ENCODE measurements at places on chromosomes 4 and X.

GRCh38 chr4:6225469-6225868 lies 25.1 kb upstream of the JAKMIP1 start:
- DNase-seq, result no peak

- DNase-seq, result no peak
These were observed 84.0 kb upstream of the JADE1 start for GRCh38 chr4:128725405-128726055.

DNA sequence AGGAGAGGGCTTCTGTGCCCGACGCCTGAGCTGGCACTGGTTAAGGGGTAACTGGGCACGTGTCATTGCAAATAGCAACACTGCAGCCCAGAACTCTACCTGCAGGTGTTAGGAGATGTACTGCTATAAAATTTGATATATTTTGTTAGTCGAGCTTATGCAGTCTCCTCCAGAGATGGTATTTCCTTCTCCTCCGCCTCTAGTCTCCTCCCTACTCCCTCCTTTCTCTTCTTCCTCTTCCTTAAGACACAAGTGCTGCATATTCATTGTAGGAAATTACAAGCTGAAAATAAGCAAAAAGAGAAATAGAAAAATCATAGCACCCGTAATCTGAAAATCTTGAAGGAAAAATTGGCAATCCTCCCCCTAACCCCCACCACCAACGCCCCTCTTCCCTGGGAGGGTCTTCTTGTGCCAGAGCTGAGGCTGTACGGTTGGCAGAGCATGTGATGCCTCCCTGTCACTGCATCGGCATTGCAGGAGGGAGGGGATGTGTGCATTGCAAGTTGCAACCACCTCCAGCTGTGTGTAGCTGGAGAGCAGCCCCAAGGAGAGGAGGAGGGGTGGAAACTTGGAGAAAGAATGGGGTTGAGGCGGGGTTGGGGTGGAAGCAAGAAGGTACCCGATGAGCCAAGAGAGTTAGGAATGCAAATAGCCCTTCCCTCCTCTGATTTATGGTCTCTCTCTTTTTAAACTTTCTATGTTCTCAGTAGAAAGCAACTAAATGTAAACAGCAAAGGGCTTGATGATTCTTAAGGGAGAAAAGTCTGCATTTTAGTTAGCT lies 48.3 kb upstream of the MND1 start:
- no peak for DNase-seq

DNA sequence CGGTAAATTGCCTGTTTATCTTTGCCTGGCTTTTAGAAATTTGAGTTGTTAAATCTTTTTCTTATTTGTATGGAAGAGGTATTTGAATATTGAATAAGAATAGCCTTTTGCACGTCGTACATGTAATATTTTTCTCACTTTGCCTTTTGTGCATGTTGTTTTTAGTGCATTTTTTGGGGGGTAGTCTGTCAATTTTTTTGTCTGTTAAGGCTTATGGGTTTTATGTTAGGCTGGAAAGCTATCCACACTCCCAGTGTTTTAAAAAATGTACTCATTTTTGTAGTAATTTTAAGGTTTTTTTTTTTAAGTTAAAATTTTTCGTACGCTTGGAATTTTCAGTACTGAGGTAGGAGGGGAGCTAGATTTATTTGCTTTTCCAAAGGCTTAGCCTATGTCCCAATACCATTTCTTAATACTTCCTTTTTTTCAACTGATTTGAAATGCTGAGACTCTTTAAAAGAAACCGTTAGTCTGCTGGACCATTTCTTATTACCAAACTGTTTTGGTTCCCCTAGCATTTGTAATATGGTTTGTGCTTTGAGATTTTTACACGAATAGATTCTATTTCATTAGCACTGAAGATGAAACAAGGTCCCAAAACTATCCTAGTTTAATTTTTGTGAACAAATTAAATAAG lies 1.3 kb downstream of the HERC5 start:
- no peak for DNase-seq

- DNase-seq, result no peak
These were observed 45.7 kb downstream of the BEND2 start for GRCh38 chrX:18174971-18175370.

GRCh38 chr4:102246416-102246815 lies 98.9 kb downstream of the SLC39A8 start:
- DNase-seq, result no peak

GRCh38 chr4:109649872-109650271 lies 53.4 kb downstream of the CASP6 start:
- no peak for DNase-seq

GRCh38 chr4:10007793-10008608 lies 13.3 kb downstream of the SLC2A9 start:
- no peak for DNase-seq

DNA sequence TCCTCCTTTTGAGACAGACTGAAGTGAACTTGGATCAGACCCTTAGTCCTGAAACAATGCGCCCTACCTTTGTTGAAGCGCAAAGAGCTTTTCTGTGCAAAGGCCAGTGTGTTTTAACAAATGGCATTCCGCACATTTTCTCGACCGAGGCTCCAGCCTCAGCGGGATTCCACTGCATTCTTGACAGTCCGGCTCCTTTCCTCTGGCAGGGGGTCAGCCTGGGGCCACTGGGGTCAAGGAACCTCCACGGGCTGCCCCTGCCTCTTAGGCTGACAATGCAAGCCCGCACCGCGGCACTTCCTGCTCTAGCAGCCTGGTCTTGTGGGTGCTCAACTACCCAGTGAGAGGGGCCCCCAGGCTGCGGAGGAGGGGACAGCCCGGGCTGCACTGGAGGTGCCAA lies 47.2 kb upstream of the TFDP3 start:
- no peak for DNase-seq

DNA sequence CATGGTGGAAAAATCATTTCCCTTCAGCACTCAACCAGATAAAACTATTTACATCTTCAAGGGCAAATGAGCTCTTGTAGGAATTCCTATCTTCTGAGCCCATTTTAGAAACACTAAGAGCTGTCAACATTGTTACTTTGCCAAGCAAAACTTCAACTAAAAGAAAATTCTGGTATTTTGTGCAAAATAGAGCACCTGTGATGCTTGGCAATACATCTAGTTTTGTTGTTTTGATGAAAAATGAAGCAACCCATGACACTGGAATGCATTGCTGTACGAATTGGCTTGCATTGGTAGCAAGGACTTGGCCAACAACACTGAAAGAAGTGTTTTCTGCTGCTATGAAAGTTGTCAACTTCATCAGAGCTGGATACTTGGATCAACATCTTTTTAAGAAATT lies 194.4 kb downstream of the COX18 start:
- DNase-seq, result no peak

GRCh38 chrX:7108030-7108429 lies 39.5 kb upstream of the STS start:
- DNase-seq, result no peak

DNA sequence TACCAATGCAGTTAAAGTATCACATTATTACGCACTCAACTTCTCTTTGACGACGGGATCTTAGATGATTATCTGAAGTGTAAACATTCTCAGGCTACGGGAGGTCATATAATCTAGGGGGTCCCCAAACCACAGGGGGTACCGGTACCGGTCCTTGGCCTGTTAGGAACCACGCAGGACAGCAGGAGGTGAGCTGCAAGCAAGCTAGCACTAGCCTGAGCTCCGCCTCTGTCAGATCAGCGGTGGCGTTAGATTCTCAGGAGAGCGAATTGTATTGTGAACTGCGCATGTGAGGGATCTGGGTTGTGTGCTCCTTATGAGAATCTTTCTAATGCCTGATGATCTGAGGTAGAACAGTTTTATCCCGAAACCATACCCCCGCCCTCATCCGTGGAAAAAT lies 20.6 kb upstream of the PRR27 start:
- DNase-seq, result no peak

GRCh38 chr4:100728861-100729260 lies 211.0 kb upstream of the EMCN start:
- DNase-seq, result no peak

DNA sequence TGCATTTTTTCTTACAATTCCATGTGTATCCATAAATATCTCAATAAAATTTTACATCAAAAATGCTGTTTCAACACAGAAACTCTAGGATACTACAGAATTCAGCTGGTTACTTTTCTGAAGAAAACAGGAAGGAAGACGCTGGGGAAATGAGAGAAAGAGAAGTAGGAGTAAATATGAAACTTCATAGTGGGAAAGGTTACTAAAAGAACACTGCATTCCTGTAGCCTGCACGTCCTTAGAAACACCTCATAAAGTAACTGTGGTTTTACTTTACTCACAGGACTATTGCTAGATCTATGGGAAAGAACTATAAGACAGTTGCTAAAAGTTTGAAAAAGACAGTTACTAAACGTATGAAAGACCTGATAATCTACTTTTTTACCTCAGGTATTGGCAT lies 23.1 kb downstream of the ATP11C start:
- DNase-seq, result no peak

- no peak for DNase-seq
These were observed 52.4 kb downstream of the ENPP6 start for GRCh38 chr4:184165291-184165690.

DNA sequence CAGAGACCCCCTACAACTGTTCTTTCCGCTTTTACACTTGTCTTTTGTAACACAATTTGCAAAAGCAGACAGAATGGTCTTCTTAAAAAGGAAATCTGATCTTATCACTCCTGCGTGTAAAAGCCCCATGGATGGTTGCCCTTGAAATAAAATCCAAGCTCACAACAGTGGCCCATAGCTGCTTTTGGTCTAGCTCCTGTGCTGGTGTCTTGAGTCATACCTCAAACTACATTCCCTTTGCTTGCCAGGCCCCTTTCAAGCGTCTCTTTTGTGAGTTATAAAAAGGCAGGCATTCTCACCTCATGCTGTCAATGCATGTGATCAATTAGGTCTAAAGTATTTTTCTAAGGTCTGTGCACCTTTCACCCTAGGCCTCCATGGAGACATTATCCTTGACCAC lies 27.6 kb downstream of the HPGD start:
- DNase-seq, result no peak

DNA sequence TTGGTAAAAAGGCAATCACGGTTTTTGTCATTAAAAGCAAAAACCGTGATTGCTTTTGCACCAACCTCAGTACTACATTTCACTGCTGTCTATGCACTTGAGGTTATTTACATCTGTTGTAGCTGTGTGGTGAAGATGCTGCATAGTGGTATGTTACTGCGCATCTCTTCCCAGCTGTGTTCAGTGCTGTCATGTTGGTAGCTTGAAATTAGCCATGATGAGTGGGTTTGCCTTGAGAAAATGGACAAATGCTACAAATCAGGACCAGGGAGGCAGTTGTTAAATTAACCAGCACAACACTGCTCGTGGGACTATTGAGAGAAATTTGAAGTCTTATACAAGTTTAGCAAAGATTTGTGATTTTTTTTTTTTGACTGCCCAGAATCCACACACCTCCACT lies 2.2 kb upstream of the SMIM43 start:
- DNase-seq, result no peak

- no peak for DNase-seq
These were observed 29.9 kb downstream of the TKTL1 start for GRCh38 chrX:154325541-154325940.

GRCh38 chr4:112766422-112766821 lies 129.5 kb downstream of the LARP7 start:
- no peak for DNase-seq

DNA sequence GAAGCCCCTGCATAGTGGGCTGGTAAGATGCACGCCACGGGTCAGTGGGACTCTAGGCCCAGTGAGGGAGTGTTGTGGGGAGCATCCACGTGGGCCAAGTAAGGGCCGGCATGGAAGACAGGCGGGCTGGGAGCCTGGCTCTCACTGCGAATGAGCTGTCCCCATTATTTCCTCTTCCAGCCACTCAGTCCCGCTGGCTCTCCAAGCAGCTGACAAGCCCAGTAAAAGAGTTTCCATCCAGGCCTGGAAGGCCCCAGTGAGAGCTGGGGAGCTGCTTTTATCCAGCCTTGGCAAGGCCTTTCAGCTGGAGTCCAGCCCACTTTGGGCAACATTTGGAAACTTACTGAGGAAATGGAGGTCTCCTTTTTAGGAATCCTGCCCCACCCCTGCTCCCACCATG lies 24.9 kb downstream of the APLN start:
- DNase-seq, result no peak

DNA sequence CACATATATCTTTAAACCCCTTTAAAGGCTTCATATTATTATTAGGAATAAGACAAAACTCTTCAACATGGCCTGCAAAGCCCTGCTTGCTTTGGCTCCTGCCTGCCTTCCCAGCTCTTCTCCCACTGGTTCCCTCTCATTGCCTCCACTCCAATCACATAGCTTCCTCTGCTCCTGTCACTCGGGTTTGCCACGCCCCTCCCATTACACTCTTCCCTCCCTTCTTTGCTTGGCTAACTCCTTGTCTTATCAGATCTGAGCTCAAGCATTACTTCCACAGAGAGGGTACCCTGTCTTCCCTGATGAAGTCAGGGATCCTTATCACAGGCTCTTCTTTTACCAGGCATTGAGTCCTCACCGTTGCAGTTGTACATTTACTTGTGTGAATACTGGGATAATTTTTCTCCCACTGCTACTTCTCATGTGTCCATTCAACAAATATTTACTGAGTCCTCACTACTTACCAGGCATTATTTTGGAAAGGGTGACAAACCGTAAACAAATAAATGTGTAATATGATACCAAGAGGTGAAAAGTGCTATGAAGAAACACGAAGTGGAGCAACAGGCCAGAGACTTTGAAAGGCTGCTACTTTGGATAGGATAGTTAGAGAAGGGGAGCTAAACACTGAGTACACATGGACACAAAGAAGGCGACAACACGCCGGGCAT lies 3.2 kb upstream of the VGLL1 start:
- DNase-seq, result no peak

- no peak for DNase-seq
These were observed 3.2 kb downstream of the DDX3X start for GRCh38 chrX:41337140-41337539.

DNA sequence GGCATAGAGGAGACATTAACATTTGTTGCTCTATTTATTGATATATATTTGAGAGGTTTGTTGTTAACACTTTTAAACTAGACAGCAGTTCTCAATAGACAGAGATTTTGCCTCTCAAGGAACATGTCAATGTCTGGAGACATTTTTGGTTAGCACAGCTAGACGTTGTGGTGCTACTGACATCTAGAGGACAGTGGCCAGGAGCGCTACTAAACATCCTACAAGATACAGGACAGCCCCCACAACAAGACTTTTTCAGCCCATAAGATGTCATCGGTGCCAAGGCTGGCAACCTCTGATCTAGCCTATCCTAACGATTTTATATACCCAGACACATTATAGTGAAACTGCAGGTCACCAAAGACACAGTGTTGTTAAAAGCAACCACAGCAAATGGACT lies 18.4 kb upstream of the CTSO start:
- no peak for DNase-seq

DNA sequence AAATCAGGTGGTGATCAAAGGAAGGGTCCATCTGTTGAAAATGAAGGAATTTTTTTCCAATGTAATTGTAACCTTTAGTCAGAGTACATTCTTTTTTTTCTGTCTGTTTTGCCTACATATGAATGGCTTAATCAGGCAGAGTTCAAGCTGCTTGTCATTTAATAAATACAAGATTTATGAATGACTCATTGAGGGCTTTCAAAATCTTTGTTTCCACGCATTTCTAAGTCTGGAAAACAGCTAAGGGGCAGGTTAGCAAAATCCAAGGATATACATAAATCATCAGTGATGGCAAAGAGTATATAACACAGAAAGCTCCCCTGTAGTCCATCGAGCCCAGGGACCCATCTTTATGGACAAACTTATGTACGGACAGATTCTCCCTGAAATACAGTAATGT lies 1.8 kb downstream of the CA5B start:
- no peak for DNase-seq
